ENCODE measurements at places on chromosomes 7 and 10. TPM values are rescaled to one million over a fixed set of nuclear protein-coding genes. Genes with fewer than 3 reads are reported as not detected.

Gene SYNPO2L
- not detected for total RNA-seq

Gene TMEM176A
- total RNA-seq = under 0.01 TPM

Gene CC2D2B
- under 0.01 TPM for total RNA-seq

Gene SEMA3E
- total RNA-seq = not detected

Gene UNCX
- total RNA-seq = not detected

Gene ACTR3C
- total RNA-seq = 0.15 TPM

Gene PWWP2B
- 7.0 TPM for total RNA-seq

Gene C7orf57
- total RNA-seq = not detected

Gene ELMO1
- 0.15 TPM for total RNA-seq

Gene HDAC9
- 21.2 TPM for total RNA-seq

Gene PRLHR
- not detected for total RNA-seq

Gene PMPCB
- total RNA-seq = 42.7 TPM

Gene AKR1D1
- not detected for total RNA-seq

Gene OR13A1
- not detected for total RNA-seq

Gene MAGI2
- 5.1 TPM for total RNA-seq

Gene TMEM72
- not detected for total RNA-seq

Gene NEUROG3
- not detected for total RNA-seq

Gene STEAP1B
- 7.3 TPM for total RNA-seq

Data from smooth muscle cell of the coronary artery (primary cell).